ENCODE measurements at places on chromosomes 12 and 14.

DNA sequence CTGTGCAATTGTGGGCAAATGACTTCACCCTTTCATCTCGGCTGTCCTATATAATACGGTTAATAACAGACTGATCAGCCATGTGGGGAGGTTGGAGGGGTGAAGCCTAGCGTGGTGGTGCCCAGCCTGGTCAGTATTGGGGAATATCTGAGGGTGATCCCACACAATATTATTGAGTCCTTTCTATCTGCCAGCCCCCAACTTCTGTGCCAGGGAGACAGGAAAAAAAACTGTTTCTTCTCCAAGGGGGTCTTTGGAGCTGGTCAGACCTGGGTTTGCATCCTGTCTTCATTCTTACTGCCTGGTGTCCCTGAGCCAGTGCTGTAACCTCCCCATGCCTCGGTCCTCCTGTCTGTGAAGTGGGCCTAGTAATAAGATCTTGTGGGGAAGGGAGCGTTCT is 6.5 kb downstream of the CYP46A1 start:
- no peak for DNase-seq
- no peak overlapping the region for H3K4me3 ChIP-seq
- H3K4me1 ChIP-seq, result peaks cover 17% of the 10 kb centered on the region
- peaks cover 63% of the 10 kb centered on the region for H3K27me3 ChIP-seq
- no peak overlapping the region for H3K27ac ChIP-seq

DNA sequence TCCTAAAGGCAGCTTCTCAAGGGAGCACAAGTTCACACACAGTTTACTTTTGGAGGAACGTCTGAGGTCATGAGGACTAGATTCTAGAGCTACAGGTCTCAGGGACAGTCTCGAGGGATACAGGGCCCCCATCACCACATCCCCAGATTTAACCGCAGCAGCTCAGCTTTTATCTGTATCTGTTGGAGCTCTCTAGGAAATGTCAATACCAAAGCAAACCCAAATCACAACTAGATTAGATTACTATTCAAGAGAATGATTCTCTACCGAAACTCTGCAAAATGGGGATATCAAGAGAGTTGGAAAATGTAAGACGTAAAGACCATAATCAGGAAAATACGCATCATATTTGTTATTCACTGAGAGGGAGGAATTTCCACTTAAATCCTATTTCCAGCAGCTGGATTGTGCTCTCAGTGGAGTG is 4.0 kb upstream of the MYRFL start:
- DNase-seq, result no peak
- H3K27me3 ChIP-seq, result peaks cover 13% of the 10 kb centered on the region
- H3K4me1 ChIP-seq, result no peaks in the 10 kb centered on the region
- peaks cover 5% of the 10 kb centered on the region for H3K36me3 ChIP-seq
- no peak overlapping the region for H3K4me3 ChIP-seq

DNA sequence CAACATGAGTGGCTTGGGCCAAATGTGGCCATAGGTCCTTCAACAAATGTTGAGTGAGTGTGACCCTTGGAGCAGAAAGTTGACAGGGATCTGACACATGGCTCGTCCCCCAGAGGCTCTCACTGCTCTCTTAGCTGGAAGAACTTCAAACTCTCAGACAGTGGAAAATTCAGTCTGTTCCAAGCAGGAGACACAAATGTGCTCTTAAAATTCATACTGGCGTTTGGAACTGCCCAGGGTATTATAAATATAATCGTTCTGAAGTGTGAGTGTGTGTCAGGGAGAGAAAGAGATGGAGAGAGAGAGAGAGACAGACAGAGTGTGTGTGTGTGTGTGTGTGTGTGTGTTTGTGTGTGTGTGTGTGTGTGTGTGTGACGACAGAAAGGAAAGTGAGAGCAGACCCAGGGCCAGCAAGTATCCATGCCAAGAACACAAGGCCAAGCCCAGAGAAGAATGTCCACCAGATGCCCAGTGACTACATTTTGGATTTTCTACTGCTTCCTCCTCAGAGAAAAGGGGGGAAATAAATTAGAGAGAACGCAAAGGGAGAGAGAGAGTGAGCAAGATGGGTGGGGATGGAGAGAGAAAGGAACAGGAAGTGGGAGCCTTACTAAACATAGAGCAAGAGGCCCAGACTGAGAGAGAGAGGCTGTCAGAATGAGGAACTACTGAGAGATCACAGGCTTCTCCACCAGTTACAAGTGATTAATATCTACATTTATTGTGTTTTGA is 193.6 kb upstream of the NUDT4 start:
- no peaks in the 10 kb centered on the region for H3K27me3 ChIP-seq
- H3K27ac ChIP-seq, result no peak overlapping the region
- no peak for DNase-seq
- H3K4me3 ChIP-seq, result no peak overlapping the region
- peaks cover 1% of the 10 kb centered on the region for H3K36me3 ChIP-seq

DNA sequence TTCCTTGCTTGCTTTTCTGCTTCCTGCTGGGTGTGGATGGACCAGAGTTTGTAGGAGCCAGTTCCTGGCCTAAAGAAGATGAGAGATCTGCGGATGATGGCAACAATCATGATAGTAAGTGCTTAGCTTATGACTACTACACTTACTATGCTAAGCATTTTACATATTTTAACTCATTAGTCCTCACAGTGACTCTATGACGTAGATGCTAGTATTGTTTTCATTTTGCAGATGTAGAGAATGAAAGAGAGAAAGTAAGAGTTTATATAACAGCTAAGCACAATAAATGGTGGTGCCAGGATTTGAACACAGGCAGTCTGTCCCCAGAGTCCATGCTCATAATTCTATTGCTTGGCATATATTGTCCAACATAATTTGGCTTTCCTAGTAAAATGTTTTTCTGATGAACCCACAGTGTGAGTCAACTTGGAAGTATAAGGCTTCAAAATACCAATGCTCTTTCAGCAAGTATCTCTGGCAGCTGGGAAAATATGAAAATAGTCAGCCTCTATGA is 363.2 kb upstream of the DDHD1 start:
- no peaks in the 10 kb centered on the region for H3K27me3 ChIP-seq
- no peak for DNase-seq
- no peak overlapping the region for H3K27ac ChIP-seq
- H3K4me3 ChIP-seq, result no peak overlapping the region
- H3K36me3 ChIP-seq, result no peaks in the 10 kb centered on the region

DNA sequence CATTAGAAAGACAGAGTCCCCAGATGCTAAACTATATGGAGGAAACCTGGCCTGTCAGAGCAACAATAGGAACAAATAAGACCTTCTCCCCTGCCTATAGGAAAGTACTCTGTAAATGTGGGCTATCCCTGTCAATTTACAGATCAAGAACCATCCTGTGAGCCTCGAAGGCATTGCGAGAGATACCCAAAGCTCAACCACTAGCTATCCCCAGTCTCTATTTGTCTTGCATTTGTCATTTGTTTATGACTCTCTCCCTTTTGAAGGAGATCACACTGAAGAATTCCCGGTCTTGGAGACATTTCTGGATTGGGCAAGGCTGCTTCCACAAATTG is 42.7 kb upstream of the DHRS4 start:
- H3K27me3 ChIP-seq, result peaks cover 60% of the 10 kb centered on the region
- H3K4me3 ChIP-seq, result no peak overlapping the region
- no peak overlapping the region for H3K27ac ChIP-seq
- DNase-seq, result no peak
- no peaks in the 10 kb centered on the region for H3K4me1 ChIP-seq
- H3K36me3 ChIP-seq, result no peaks in the 10 kb centered on the region
